Stimulated activated CD8-positive, alpha-beta memory T cell treated with anti-CD3 and anti-CD28 coated beads, Interleukin-4, amount 100 ng/mL, for 1 hour (primary cell): ENCODE measurements at places on chromosomes 4 and X.

GRCh38 chrX:15600745-15601144, at the start of gene ACE2:
Gene ACE2 (minus strand): TSS chrX:15600960. CDS start chrX:15600911, 49 bp downstream.
- no peak for DNase-seq

- no peak for DNase-seq
Measured at GRCh38 chr4:22901631-22902030, 208.9 kb downstream of the GBA3 start.

DNA sequence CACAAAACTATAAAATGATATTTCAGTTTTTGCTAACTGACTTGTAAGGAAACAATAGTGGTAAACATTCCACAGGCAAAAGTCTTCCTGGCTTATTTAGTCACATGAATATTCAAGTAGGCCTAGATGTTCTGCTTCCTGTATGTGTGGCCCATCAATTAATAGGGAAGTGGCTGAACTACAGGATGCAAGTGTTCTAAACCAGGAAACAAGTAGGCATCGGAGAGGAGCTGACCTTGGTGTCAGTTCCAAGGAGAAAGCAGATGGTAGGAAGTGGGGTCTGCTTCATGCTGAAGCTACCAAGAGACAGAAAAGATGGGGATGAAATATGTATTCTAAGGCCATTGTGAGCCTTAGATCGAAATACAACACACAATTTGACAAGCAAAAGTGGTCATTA, 149.7 kb downstream of the ANTXR2 start:
- DNase-seq = no peak

DNA sequence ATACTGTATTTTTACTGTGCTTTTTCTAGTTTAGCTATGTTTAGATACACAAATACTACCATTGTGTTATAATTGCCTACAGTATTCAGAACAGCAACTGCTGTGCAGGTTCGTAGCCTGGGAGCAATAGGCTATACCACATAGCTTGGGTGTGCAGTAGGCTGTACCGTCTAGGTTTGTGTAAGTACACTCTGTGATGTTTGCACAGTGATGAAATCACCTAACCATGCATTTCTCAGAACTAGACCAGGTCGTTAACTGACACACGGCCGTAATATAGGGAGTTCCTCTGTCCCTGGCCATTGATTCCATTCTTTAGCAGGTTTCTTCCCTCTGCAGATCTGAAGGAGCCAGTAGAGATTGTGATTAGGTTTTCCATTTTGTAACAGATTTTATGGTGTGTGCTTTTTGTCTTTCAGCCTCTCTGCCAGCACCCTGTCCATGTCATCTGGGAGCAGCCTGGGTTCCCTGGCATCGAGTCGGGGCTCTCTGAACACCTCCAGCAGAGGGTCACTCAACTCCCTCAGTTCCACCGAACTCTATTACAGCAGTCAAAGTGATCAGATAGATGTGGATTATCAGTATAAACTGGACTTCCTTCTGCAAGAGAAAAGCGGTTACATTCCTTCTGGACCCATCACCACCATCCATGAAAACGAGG, 59.5 kb downstream of the CLDN22 start:
- no peak for DNase-seq

DNA sequence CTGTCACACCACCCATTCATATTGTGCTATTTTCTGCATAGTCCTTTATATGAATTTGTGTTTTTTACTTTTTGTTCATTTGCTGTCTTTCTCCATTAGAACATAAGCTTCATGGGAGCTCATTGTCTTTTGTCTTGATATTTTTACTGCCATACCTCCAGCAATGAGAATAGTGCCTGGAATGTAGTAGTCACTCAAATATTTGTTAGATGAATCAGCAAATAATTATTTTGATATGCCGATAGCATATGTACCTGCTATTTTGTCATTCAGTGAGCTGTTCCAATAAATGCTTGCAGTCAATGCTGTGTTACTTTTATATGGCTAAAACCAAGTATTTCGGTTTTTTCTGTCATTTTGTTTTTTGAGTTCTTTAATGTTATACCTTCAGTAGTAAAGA, 43.5 kb upstream of the SLC25A31 start:
- DNase-seq = no peak

GRCh38 chr4:69058410-69059059, 37.7 kb upstream of the UGT2B7 start:
- DNase-seq = no peak

DNA sequence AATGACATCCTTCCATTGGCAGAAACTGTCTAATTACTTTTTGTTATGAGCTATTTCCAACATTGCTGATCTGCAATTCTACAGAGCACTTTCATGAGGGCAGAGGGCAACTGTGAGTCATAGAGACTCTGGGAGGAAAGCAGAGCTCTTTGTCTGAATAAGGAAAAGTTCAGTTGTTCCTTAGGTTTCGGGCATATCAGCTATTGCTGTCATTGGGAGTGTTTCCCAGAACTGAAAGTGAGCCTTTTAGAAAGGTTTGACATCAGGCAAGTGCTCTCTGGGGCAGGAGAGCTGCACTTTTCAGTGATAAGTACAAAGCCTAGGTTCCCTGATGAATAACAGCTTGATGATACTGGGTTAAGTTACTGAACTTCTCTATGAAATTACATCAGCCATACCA, 119.2 kb upstream of the EDNRA start:
- no peak for DNase-seq

- no peak for DNase-seq
Measured at GRCh38 chrX:68438575-68438974, 5.3 kb upstream of the OPHN1 start.

GRCh38 chr4:68451246-68452211, 4.3 kb downstream of the TMPRSS11E start:
- no peak for DNase-seq

- DNase-seq = no peak
Measured at GRCh38 chr4:151429957-151430570, 21.1 kb downstream of the FHIP1A start.

- DNase-seq = no peak
Measured at GRCh38 chrX:153517423-153517822, at the start of gene ATP2B3. Gene ATP2B3 (plus strand): TSS chrX:153517642. CDS start chrX:153536248, 18,606 bp downstream.

DNA sequence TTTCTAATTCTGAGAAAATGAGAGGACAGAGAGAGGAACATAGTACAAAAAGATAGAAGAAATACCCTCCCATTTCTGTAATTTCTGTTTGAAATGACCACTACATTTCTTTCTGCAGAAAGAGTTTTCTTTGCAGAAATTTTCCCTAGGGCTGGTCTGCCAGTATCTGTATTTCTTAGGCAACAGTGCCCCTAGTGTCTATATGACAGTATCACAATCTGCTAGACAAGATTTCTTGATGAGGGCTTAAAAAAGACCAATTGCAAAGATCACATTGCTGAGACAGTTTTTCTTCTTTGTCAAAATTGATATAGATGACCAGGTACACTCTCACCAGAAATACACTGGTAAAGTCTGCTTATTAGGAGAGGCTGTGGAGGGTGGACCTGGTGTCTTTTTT, 81.0 kb upstream of the ZDHHC15 start:
- DNase-seq = no peak

DNA sequence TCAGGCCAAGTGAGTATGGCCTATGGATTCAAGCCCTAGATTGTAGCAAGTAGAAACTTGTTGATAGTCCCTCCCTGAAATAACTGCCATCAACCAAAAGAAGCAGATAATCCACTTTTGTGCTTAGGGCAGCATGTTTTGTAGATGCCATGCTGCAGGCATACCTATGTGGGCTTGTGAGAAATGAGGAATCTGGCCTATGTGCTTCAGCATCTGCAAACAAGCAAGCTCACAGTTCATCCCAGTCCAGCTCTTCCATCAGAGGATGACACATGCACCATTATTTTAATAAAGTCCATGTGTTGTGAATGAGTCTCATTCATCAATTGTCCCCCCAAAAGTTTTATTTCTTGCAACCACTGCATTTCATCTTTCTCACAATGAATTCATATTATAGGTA, 421.9 kb upstream of the DIPK2B start:
- DNase-seq = no peak

GRCh38 chrX:24659646-24660045, 12.5 kb upstream of the PCYT1B start:
- no peak for DNase-seq

GRCh38 chr4:26076000-26076587, 162.1 kb downstream of the SMIM20 start:
- DNase-seq = no peak

DNA sequence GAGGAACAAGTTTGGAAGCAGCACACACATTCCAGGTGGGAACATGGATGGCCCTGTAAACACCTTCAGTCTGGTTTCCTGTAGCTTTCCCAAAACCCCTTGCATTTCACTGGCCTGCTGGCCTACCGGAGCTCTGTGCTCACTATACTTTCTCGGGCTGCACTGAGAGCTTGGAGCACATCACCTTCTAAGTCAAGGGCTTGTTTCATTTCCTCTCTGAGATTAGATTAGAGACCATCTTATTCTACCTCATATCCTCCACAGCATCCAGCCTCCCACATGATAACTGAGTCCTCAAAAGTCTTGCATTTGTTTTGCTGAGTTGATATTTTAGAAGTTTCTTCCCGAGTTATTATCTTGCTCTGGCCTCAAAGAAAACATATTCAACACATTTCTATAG, 147.7 kb downstream of the RASL11B start:
- DNase-seq = no peak

- no peak for DNase-seq
Measured at GRCh38 chr4:8307121-8307520, 37.6 kb downstream of the HTRA3 start.

- DNase-seq = no peak
Measured at GRCh38 chr4:173917255-173917960, 366.1 kb downstream of the FBXO8 start.

- no peak for DNase-seq
Measured at GRCh38 chrX:7334253-7334935, 186.4 kb upstream of the PUDP start.

- no peak for DNase-seq
Measured at GRCh38 chr4:115119804-115120352, 6.5 kb upstream of the NDST4 start.

- no peak for DNase-seq
Measured at GRCh38 chr4:122531514-122531913, 75.0 kb upstream of the IL2 start.

GRCh38 chr4:184775854-184776555, 42.1 kb upstream of the CENPU start:
- no peak for DNase-seq

GRCh38 chr4:100340512-100341485, 150.5 kb upstream of the DDIT4L start:
- no peak for DNase-seq

DNA sequence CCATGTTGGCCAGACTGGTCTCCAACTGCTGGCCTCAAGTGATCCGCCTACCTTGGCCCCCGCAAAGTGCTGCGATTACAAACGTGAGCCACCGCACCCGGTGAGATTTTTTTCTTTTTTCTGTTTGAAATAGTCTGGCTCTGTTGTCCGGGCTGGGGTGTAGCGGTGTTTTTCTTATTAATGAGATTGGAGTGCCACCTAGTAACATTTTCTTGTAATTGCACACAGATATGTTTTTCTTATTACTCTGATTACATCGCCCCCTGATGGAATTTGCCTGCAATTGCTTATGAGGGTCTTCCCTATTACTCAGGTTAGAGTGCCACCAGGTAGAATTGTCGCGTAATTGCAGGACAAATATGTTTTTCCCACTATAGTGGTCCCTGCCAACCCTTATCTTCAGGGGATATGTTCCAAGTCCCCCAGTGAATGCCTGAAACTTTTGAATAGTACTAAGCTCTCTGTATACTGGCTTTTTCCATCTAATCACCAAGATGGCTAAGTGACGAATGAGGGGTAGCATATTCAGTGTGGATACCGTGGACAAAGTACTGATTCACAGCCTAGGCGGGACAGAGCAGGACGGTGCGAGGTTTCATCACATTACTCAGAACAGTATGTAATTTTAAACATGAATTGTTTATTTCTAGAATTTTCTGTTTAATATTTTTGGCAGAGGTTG, 8.6 kb upstream of the PDHA1 start:
- no peak for DNase-seq

- DNase-seq = no peak
Measured at GRCh38 chr4:148881860-148882643, 439.8 kb upstream of the NR3C2 start.

DNA sequence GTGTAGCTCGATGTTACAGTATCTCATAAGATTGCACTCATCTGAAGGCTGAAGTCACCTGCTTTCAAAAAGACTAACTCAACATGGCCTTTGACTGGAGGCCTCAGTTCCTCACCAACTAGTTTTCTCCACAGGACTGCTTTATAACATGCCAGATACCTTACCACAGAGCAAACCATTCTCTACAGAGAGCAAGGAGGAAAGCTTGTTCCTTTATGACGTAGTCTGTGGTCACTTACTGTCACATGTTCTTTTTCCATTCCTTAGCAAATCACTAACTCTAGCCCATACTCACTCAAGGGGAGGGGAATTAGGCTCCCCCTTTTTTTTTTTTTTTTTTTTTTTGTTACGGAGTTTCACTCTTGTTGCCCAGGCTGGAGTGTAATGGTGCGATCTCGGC, 3.2 kb downstream of the THAP9 start:
- DNase-seq = no peak

DNA sequence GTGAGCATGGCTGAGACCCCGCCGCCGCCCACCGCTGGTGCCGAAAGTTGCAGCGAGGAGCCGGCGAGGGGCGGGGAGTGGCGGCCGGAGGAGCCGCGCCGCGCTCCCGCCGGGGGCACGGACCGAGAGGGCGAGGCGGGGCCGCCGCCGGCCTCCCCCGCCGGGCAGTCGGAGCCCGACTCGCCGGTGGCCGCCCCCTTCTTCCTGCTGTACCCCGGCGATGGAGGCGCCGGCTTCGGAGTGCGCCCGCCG, 16.5 kb downstream of the UTP3 start:
- DNase-seq = no peak
